ENCODE measurements at places on chromosomes 5 and 9.

DNA sequence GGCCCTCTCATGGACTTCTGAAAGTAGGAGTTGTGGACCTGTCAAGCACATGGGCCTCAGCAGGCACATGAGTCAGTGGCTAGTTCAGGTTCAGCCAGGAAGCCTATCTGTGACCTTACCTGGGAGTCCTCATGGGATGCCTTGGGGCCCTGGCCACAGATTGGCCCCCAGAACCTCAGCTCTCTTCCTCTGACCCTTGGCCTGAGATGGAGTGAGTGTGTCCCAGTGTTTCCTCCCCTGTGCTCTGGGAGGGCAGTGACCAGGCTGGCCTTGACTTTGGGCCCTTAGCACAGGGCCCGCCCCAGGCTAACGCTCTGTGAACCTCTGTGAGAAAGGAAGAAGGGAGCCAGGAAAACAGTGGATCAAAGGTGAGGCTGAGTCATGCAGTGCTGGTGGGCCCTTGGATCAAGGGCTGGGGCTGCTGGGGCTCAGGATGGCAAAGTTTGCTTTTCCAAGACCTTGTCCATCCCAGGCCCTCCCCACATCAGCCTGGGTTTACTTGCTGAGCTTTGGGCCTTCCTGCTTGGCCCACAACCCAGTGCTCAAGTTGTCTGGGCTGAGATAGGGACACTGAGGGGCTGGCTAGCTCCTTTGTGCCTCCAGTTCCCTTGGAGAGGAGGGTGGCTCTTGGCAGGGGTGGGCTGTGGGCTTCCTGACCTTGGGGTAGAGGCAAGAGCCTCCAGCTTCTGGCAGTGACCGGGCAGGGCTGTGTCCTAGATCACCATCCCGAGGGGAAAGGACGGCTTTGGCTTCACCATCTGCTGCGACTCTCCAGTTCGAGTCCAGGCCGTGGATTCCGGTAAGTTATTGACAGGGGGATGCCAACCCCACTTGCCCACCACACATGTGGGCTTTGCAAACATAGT lies 41.4 kb downstream of the RGS3 start:
- DNase-seq: no peak

DNA sequence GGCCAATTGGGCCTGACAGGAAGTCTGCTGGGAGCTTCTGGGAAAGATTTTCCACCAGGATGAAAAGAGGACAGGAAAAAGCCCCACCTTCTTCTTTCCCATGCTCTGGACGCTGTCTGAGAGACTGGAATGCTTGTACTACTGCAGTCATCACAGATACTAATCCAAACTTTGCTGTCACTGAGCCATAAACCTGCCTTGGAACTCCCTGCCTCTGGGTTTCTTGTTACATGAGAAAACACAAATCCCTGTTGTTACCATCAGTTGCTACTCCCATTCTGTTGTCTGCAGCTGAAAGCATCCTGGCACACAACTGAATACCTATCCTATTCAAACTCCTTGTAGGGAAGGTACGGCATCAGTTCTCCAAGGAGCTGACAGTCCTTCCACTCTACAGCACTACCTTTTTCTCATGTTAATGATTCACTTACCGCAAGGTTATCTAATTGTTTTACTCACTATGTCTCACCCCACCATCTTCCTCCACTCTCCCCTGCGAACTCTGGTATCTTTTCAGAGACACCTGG lies 167.5 kb downstream of the CDK5RAP2 start:
- peak; percentile 16 for DNase-seq

GRCh38 chr5:67831048-67831447 lies 384.5 kb upstream of the PIK3R1 start:
- no peak for DNase-seq

GRCh38 chr9:26426551-26427131 lies 466.0 kb downstream of the CAAP1 start:
- DNase-seq: no peak

DNA sequence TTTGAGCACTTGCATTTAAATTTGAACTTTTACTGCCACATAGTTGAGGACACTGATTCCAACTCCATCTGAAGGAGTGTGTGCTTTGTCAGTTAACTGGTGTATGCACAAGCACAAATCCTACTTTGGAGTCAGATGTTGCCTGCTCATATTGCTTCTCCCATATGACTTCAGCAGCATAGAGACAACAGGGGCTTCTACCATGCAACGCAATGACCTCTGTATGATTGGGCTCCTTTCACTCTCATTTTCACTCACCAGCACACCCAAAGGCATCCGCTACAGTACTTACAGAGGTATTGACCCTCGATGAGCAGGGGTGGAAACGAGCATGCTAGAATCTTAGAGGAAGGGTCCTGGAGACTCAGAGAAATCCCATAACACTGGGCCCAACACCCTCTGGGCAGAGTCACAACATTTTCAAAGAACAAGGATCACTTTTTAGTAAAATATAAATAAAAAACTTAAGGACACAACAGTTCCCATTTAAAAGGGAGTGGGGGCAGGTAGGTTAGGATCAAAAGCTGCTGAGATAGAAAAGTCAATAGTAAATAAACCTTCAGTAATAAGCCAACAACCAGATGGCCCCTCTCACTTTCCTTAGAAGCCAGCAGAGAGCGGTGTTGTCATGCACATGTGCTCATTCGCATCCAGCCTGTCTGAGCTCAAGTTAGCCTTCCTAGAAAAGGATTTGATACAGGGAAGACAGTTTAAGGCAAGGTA lies 203.8 kb downstream of the SNCAIP start:
- peak; percentile 87 for DNase-seq

GRCh38 chr5:1409381-1410110 lies 35.7 kb downstream of the SLC6A3 start:
- DNase-seq: no peak

DNA sequence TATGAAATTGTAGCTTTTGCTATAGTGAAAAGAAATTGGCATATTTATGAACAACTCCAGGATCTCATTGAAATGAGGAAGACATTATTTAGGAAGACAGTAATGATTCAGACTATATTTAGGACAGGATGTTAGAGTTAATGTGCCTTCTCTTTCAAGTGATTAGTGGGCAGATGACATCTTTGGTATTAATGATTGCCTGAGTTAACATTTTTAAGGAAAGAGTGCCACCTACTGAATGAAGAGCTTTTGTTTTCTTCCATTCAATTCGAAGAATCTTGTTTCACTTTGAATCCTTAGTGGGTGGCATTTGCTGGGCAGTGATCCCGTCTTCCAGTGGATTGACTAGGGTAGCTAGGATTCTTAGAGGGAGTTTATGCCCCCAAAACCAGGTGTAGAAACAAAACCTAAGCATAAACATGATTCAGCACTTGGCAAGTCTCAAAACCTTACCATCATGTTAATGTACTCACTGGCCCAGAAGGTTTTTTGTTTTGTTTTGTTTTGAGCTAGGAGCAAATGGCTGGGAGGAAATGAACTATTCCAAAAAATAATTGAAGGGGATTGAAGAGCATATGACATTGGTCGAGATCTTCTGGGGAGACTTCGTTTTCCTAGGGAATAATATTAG lies 23.2 kb downstream of the MAP3K1 start:
- DNase-seq: peak; percentile 69

- DNase-seq: peak; percentile 77
Measured at GRCh38 chr5:16866795-16867576, 69.1 kb downstream of the MYO10 start.

GRCh38 chr9:14895806-14896205 lies 14.4 kb downstream of the FREM1 start:
- DNase-seq: no peak

- no peak for DNase-seq
Measured at GRCh38 chr5:143134900-143135299, 268.6 kb downstream of the NR3C1 start.

DNA sequence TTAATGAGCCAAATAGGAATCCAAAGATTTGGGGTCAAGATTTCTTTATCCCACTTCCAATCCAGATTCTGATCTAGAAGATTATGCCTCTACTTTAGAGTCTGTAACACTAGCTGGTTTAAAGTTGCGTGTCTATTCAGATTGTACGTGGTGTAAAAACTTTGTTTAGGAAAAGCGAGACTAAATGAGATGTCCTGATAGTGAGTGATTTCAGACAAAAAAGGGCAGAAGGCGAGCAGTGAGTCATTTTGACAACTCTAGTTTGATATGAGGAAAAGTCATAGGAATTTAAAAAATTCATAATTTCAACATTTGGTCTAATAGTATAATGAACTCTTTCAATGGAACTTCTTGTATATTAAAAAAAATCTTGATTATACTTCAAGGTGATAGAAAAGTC lies 119.6 kb upstream of the KLF9 start:
- DNase-seq: no peak

DNA sequence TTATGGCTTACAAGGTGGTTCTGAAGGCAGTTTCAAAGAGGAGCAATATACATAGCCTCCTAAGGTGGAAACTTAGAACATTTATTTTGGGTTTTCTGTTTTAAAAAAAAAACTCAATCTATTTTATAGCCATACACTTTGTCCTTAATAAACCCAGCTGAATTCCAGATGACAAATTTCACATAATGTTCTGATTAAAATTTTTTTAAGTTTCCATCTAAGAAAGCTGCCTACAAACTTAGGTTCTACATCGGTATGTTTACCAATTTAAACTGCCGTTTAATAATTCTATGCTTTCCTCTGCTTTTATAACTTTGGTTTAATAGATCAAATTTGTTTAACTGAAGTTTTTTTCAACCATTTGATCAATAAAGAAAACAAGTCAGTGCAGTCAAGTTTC lies 12.5 kb downstream of the NR3C1 start:
- no peak for DNase-seq

DNA sequence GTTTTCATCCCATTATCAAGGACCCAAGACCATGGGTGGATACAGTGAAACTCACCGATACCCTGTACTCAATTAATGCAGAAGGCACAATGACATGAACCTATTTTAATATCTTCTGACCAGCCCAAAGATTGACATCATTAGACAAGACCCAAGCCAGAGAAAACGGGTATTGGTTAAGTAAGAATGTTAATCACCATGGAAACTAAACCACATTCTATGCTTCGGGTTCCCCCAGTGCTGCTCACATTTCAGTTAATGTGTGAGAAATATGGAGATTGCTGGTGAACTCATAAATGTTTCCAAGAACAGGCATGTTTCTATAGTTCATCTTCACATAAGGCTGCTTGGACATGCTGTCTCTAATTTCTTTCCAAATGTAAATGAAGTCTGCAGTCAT lies 77.0 kb downstream of the IRX2 start:
- DNase-seq: no peak

- no peak for DNase-seq
Measured at GRCh38 chr5:139872851-139873794, 77.5 kb downstream of the PSD2 start.
